LoVo (cell line): ENCODE measurements at places on chromosomes 2 and 18.

- no peak for DNase-seq
These were observed 399.1 kb downstream of the PLCL1 start for GRCh38 chr2:198203336-198204069.

DNA sequence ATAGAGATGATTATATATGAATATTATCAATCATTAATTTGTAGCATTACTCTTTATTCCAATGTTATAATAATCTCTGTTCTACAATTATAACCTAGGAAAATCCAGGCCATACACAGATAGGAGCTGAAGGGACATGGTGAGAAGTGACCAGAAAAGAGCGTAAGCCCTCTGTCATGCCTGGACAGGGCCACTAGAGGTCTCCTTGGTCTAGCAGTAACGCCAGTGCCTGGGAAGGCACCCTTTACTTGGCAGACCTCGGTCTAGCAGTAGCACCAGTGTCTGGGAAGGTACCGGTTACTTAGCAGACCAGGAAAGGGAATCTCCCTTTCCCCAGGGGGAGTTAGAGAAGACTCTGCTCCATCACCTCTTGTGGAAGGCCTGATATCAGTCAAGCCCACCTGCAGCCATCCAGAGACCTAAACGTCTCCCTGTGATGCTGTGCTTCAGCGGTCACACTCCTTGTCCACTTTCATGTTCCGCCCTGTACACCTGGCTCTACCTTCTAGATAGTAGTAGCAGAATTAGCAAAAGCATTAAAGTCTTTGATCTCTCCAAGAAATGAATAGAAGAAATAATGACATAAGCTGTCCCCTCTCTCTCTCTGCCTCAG, 447.5 kb upstream of the FSIP2 start:
- DNase-seq, result peak; percentile 21

DNA sequence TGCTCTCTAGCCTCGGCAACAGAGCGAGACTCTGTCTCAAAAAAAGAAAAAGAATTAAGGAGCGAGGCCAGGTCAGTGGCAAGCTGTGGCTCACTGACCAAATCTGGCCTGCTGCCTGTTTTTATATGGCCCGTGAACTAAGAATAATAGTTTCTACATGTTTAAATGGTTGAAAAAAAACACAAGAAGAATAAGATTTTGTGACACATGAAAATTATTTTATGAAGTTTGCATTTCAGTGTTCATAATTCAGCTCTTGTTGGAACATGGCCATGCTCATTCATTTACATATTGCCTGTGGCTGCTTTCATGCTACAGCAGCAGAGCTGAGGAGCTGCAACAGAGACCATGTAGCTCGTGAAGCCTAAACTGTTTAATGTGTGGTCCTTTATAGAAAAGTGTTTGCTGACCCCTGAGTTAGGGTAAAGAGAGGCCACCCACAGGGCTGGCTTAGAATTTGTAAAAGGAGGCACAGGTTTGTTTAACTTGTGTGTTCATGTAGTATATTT, 59.5 kb downstream of the MFSD6 start:
- DNase-seq, result no peak

DNA sequence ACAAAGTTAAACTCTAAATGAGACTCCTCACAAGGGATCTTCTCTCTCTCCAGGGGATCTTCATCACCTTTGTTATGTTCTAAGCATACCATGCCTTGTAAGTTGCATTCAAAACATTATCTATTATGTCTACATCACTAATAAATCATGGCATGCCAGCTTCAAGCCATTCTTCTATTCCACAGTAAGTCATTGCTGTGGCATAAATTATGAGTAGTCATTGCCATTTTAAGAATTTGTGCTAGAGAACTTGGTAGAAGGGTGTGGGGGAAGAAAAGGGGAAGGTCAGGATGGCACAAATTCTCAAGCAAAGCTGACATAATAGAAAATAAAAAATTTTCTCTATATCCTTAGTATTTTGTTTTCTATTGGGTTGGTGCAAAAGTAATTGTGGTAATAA, 33.5 kb downstream of the BARD1 start:
- no peak for DNase-seq

GRCh38 chr18:10500038-10500437, 25.8 kb upstream of the NAPG start:
- no peak for DNase-seq
